ENCODE measurements at places on chromosomes 6 and 20.
A peak's percentile ranks its signal among the peaks of the same experiment; 100 is the strongest.

- peak; percentile 85 for DNase-seq
These were observed 15.7 kb upstream of the HLA-A start for GRCh38 chr6:29926413-29927274.

DNA sequence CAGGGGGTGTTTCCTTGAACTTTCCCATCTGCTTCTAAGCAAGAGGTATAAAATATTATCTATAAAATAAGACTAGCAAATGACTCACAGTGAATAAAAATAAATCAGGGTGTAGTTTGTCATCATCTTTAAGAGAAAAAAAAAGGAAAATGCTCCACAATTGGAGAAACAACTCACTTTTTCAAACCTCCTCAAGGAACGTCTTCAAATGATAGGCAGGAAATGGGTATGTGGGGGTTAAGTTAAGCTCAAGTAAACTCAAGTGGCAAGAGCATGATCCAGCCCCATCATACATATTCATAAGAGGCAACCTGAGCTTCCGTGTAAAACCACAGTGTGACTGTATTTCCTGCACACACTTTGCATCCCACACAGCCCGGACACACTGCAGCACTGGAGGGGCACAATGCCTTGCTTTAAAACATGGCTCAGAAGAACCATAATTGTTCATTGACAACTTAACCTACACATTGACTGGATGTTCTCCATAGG, 58.5 kb upstream of the CEP85L start:
- no peak for DNase-seq

DNA sequence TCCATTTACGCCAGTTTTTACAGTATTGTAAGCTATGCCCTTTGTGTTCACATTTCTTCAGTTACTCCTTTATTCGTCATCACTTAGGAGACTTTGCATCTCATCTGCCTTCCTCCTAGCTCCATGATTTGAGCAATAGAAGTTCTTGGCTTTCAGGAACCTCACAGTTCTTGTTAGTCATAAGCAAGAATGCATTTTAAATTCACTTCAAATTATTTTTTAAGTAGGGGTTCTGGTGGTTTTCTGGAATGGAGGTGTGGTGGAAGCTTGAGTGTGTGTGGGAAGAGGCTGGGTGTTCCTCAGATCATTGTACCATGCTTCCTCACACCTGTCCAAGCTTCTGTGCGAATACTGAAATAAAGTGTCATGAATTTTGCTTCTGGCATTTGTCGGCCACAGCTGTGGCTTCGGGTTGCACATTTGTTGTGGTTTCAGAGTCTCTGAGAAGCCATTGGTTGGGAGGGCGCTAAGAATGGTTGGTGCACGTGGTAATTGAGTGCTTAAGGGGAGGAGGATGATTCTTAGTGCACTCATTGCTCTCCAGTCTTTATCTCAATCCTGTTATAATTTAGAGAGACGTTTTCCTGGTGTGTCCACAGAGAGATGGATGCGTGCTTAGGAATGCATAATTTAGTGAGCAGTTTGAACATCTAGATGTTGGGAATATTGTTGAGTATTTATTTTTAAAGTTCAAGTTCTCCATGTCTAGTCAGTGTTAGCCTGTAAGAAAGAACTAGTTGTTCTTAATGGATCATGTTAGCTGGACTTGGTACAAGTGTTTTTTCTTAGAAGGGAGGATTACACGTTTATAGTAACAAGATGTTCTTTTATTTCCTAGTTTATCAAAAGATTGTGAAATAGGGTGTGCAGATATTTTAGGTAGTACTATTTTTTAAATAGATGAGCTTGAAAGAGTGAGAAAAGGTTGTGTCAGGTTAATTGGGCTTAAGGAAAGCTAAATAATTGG, 31.9 kb downstream of the FOXO3 start:
- peak; percentile 68 for DNase-seq

- DNase-seq, result no peak
These were observed 270.9 kb upstream of the SULF2 start for GRCh38 chr20:48056218-48056617.

DNA sequence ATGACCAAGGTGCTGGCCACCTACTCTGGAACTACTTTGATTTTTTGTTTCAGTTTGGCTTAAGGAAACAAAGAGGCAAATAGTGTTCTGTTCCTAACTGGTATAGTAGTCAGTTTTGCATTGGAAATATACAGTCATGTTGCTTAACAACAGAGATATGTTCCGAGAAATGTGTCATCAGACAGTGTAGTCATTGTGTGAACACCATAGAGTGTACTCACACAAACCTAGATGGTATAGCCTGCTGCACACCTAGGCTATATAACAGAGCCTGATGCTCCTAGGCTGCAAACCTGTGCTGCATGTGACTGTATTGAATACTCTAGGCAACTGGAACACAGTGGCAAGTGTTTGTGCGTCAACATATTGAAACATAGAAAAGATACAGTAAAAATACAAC, 80.4 kb downstream of the ARID1B start:
- DNase-seq, result no peak

DNA sequence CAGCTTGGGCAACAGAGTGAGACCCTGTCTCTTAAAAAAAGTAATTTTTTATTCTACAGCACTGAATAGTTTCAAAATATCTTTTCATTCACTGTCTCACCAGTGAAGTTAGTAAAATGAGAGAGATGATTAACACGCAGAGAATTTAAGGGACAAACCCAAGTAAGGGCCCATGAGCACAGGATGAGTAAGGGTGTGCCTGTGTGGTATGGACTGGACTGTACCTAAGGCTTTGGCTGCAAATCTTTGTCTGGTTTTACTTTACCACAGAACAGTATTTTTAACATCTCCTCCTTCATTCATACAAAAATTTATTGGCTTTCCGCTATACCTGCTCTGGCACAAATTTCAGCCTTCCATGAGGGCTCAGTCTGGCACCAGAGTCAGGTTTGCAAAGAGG, 433.3 kb downstream of the UTRN start:
- no peak for DNase-seq

DNA sequence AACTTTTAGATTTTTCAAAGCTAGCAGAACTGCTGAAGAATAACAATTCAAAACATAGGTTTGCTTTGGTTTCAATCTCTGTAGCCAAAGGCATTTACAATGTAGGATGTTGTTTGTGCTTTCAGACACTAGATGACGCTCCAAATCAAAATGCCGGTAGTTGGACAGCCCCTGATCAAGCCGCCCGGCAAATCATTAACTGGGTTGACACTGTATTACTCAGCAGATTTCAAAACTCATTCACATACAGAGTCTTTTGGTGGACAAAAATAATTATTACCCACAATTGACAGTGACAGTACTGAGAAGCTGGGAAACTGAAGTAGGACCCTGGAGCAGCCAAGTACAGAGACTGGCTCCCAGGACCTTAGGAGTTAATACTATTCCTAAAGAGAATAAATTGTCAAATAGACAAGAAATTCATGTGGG, 21.3 kb upstream of the HFE start:
- no peak for DNase-seq

DNA sequence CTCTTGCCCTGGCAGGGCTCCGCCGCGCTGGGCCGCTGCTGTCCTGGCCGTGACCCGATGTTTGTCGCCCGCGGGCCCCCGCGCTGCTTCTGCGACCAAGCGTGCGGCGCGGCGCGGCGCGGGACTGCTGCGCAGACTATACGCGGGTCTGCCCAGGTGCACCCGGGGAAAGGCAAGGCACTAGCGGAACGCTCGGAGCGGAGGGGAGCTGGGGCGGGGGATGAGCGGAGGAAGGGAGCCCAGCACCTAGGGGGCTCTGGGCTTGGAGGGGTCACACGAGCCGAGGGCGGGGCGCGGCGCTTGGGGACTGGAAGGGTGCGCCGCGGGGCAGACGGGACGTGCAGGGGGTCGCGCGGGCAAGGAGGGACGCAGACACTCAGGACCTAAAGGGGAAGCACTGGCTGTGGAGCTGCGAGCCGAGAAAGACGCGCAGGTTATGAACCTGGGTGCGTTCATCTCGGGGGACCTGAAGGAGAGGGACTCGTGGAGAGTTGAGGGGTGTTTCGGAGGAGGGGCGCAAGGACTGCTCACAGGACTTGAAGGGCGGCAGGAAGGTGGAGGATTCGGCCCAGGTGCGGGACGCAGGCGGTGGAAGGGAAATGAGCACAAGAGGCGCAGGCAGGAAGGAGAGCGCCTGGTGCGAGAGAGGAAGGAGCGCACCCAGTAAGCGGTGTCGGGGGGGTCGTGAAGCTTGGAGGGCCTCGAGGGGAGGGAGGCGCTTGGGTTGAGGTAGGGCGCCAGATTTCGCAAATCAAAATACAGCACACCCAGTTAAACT, 40.8 kb upstream of the ZNFX1 start:
- no peak for DNase-seq

GRCh38 chr6:112469306-112469705, 122.2 kb downstream of the RFPL4B start:
- no peak for DNase-seq

DNA sequence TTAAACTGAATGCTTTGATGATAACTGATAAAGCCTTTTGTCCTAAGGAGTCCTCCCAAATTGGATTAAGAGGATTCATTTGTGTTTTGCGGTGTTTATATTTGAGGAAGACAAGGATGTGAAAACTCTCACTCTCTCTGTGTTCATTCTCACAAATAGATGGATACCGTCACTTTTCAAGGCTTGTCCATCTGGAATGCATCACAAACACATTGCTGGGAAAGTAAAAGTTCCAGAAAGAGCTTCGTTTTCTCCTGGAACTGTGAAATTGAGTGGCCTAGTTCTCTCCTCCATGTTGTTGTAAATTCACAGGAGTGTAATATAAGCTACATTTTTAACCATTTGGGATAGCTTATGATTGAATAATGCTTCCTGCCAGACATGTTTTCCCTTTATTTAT, 581.6 kb upstream of the FLRT3 start:
- no peak for DNase-seq

DNA sequence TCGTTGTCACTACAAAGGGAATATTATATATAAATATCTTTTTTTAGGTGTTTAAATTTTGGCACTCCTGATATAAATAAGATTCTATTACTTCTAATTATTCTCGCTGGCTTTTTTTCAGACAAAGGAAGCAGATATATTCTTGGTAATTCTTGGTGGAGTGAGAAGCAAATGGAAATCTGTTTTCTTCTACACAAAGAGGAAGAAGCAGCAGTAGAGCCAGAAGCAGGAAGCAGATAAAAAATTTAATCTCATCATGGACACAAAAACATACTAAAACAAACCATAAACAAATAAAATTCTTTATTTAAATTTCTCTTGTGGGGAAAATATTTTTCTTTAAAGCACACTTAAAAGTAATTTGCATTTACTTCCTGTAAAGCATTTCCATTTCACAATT, 3.7 kb upstream of the KIAA0319 start:
- no peak for DNase-seq

DNA sequence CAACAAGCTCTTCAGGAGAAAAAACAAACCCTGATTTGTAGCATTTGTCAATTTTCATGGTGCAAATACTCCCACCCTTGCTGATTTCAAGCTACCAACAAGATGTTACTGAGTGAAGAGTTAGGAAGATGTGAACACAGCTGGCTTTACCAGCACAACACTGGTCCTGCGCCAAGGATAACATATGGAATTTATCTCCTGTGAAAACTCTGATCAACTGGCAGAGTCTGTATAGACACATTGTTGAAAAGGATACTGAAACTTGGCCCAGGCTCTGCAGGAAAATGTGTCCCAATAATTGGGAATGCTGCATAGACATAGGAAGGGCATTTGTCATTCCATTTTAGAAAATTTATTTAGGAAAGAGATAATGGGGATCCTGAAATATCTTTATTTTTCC, 29.0 kb downstream of the OTOR start:
- no peak for DNase-seq

DNA sequence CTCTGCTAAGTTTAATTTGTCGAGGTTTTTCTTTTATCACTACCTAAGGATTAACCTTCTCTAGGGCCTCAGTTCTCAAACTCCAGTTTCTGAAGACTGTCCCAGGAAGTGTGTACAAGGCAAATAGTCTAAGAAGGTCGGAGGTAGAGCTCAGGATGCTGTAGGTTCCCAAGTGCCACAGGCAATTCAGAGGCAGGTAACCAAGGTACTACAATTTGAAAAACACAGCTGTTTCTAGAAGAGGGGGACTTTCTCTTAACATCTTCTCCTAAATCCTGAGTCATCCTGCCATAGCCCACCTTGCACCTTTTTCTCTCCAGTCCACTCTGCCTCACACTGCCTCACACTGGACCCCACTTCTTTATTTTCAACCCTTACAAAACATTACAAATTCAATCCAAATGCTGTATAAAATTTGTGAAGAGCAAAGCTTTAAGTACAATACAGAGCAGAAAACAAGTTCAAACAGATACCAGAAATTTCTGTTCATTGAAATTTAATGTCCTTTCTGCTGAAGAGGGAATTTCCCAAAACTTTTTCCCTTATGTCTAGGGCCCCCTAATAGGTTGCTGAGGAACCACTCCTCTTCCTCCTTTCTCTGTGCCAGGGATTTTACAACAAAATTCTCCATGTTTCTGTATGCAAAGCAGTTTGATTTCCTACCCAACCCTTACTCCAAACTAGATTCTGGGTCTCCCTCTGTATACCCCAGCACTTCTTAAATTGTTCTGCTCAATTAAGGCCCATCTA, 43.0 kb downstream of the FRK start:
- DNase-seq, result no peak

DNA sequence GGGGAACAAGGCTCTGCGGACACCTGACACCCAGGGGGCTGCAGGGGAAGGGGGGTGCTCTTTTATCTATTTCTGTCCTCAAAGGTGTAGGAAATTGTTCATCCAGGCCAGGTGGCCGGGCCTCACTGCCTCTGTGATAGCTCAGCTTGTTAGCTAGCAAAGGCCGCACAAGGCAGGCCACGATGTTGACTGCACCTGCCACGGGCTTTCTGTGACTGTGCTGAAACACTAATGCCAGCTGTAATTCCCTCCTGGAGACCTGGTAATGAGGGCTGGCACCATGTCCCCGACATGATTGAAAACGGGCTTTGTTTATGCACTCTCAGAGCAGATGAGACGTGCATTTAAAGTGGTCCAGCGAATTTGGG, 61.4 kb upstream of the APCDD1L start:
- DNase-seq, result peak; percentile 37

DNA sequence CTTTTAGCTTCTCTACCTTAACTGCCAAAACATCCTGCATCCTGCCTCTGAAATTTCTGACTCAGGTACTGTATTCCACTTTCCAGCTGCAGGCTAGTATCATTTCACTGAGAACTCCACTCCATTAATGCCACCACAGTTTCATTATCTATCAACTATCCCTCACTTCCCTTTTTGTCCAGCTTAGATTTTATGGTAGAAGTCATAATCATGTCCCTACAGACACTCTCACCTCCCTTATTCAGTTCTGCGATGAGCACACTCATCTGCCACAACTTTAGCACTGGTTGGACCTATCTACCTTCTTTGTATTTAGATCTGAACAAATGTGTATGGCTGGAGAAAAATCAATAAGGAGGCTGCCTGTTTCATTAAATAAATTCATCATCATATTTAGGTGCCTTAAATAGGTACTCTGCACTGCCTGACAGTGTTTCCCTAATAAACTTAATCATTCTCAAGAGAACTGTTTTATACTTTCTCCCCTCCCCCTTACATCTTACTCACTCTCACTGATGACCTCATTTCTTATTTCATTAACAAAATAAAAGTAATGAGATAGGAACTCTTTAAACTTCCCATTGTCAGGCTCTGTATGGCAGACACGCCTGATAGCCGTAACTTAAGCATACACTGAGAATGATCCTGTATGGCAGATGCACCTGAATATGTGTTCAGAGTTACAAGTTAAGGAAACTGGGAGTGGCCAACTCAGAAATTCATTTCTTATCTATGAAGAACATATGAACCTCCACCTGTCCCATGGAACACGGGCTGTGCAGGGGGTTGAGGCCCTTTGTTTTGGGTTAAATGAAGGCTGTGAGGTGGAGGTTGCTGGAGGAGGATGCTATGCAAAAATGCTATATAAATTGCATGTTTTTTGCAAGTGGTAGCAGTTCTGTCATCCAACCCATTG, 95.3 kb upstream of the MAN1A1 start:
- no peak for DNase-seq

GRCh38 chr20:11895861-11896387, 21.8 kb upstream of the BTBD3 start:
- DNase-seq, result no peak

Data from left forelimb (tissue), 1 donor.